Epithelial cell of prostate (primary cell): ENCODE measurements at places on chromosomes 12 and 14.

DNA sequence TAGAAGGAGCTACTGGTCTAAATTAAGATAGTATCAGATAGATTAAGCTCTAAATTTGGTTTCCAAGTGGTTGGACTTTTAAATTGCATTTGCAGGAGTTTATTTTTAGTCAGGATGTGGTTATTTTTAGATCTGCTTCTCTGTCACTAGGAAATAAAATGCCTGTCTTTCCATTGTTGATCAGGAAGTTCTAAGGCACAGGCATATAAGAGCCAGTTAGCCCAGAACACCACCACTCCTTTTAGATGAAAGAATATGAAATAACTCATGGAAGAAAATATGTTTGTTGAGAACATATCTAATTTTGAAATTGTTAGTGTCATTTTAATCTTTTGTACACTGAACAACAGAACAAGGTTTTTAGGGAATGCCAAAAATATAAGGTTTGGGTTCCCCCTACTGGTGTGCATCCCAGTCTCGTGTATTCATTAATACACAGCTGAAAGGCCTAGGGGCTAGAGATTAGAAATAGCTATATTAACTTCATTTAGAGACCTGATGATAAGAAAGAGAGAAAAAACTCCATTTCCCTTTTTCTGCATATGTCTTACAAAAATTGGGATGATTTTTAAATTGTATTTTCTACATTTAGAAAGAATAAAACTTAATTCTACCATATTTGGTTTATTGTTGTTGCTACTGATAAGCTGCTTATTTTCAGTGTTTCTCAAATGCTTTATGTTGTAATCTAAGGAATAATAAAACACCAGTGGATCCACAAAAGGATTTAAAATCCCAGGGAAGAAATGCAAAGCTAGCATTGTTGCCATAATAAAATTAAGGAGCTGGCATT is 67.2 kb downstream of the RIC8B start:
- no peak for DNase-seq

GRCh38 chr12:15404485-15404884 is 82.2 kb downstream of the PTPRO start:
- DNase-seq = no peak

DNA sequence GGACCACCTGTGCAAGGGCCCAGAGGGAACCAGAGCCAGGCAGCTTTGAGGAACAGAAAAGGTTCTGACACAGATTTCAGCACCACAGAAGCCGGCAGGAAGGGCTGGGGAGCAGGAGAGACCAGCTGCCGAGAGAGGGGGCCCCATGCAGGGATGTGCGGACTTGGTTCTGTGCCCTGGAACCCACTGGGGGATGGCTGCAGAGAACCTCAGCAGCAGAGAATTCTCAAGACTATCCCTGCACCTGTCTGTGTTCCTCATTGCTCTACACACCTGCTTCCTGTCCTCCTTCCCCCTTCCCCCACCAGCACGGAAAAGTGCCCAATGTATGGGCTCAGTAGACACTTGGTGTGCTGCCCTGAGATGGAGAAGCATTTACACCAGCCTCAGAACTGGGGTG is 3.2 kb downstream of the SERPINA9 start:
- no peak for DNase-seq

GRCh38 chr12:29625359-29625953 is 128.0 kb upstream of the OVCH1 start:
- no peak for DNase-seq

DNA sequence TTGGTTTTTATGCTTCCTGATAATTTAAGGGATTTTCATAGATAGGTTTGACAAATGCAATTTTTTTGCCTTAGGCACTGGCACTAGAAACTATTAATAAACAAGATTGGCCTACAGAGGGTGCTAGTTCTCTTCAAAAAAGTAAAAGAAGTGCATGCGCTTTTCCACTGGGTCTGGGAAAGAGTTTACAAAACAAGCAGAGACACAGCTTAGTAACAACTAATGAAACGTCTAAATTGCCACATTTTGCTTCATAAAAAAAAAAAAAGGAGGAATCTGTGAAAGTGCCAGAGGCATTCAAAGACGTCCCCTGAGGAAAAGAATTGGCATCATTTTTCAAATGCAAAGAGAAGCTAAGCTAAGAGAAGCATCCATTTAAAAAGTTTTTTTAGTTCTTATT is 58.3 kb upstream of the EEA1 start:
- DNase-seq = peak; percentile 40

GRCh38 chr14:94384342-94384741 is 4.1 kb downstream of the SERPINA1 start:
- no peak for DNase-seq

DNA sequence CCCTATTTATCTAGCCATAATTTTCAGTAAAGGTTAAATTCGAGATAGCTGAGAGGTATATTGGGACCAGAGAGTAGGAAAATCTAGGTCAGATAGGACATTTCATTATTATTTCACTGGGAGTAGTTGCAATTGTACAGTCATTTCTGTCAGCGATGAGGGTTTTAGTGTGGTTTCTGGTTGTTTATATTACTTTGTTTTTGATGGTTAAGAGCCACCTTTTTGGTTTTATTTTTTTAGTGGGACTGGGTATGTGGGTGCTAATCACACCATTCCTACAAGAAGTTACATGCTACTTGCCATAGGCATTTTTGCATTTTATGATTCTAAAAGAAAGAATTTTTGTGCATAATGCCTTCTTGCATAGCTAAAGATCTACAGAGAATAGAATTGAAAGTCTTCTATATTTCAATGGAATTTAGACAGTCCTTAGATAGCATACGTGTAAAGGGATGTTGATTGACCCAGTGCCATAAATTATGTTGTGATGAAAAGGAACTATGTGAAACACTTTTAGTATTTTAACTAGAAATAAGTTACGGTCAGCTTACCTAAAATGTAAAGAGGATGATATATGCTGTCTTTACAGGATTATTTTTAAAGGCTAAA is 85.2 kb downstream of the KTN1 start:
- DNase-seq = no peak
